Stimulated activated CD4-positive, alpha-beta T cell treated with anti-CD3 and anti-CD28 coated beads, Interleukin-1b, Interleukin-23, amount 100 ng/mL, for 4 hours (primary cell): ENCODE measurements at places on chromosomes 6 and 20.

GRCh38 chr6:56311061-56311460, 63.7 kb upstream of the COL21A1 start:
- DNase-seq = no peak

- DNase-seq = no peak
Observed at GRCh38 chr6:119067091-119067490, 11.4 kb downstream of the FAM184A start.

GRCh38 chr6:167499161-167499660, 174.3 kb downstream of the TTLL2 start:
- DNase-seq = no peak

- no peak for DNase-seq
Observed at GRCh38 chr20:4490606-4491280, 231.0 kb upstream of the PRND start.

DNA sequence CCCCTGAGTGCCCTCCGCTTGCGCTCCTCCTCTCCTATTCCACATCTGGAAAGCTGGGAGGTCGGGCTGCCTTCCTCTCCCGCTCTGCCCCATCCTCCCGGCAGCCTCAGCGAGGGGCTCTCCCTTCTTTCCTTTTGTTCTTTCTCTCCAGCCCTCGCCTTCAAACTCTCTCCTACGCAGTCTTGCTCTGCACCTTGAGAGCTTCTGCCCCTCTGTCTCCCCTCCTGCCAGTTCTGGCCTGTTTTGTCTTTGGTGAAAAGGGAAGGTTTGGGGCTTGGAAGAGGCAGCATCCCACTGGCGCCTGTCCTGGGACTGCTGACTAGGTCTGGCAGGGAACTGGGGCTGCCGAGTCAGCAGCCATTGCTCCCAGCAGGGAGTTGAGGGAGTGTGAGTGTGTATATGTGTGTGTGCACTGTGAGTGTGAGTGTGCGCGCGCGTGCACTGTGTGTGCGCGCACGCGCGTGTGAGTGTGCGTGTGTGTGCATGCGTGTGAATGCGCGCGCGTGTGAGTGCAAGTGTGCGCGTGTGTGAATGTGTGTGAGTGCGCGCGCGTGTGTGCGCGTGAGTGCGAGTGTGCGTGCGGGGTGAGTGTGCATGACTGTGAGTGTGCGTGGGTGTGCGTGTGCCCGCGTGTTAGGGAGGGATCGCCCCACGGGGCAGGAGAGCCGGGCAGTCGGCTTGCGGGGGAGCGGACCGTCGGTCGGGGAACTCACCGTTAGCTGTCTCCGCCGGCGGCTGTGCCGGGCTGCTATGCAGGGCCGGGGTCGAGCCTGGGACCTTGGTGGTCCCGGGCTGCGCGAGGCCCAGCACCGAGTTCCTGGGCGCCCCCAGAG, 523 bp downstream of the CPXM1 start:
- DNase-seq = no peak
